ENCODE measurements at places on chromosomes 2 and 18.

GRCh38 chr2:96565111-96565510 lies 28.6 kb downstream of the ARID5A start:
- no peak for DNase-seq

GRCh38 chr2:226994775-226995174 lies 158.9 kb downstream of the RHBDD1 start:
- no peak for DNase-seq

DNA sequence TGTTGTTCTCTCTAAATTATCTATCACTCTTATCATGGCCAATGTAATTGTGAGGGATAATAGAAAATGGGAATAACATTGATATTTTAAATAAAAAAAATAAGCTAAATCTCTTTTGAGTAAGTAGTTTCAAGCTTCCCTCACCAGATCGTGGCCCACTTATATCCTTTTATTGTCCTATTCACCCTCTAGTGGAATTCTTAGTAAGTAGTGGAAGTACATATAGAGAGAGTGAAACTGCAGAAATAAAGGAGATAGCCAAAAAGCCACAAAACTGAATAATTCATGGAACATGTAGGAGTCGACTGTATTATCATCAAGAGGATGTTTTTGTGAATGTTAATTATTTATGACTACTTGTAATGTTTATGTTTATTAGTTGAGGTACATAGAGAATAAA lies 66.1 kb upstream of the DTNA start:
- no peak for DNase-seq

- no peak for DNase-seq
Observed at GRCh38 chr18:76384114-76384790, 110.8 kb downstream of the ZNF516 start.

- peak; percentile 55 for DNase-seq
Observed at GRCh38 chr2:98460573-98461497, 16.2 kb downstream of the INPP4A start.

DNA sequence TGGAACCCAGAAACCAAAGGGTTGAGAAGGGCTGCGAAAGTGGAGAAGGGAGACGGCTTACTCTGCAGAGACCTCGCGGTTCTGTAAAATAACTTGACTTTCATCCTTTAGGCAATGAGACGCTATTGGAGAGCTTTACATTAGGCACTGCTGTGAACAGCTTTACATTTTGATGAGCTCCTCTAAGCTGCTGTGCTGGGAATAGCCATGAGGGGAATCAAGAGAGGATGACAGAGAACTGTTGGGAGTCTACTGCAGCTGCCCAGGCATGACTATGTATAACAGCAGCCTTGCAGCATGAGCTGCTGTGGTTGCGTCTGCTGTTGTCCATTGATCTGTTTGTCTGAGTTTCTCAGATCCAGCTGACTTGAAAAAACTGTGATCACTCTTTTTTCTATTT lies 310.8 kb upstream of the MAP2 start:
- DNase-seq = no peak

DNA sequence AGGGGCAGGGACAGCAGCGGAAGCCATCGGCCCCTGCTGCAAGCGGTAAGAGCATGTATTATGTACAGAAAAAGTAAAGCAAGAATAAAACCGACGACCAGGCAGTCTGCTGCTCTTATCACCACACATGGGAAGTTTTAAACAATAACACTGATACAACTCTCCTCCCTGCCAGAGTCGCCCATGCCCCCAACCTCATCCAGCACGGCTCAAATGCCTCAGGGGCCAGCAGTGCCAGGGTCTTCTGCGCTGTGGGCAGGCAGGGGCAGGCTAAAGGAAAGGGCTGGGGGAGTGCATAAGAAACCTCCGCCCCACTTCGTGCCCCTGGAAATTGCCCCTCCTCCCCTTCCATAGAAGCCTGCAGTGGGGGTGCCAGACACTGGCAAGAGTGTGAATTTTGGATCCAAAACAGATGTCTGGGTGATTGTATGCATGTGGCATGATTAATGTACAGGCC lies 10.1 kb downstream of the TEX51 start:
- DNase-seq = no peak

GRCh38 chr18:42996824-42997223 lies 118.7 kb downstream of the RIT2 start:
- DNase-seq = no peak

- no peak for DNase-seq
Observed at GRCh38 chr2:3986063-3986462, 282.7 kb downstream of the DCDC2C start.

GRCh38 chr2:134466141-134466540 lies 212.3 kb downstream of the MGAT5 start:
- no peak for DNase-seq

DNA sequence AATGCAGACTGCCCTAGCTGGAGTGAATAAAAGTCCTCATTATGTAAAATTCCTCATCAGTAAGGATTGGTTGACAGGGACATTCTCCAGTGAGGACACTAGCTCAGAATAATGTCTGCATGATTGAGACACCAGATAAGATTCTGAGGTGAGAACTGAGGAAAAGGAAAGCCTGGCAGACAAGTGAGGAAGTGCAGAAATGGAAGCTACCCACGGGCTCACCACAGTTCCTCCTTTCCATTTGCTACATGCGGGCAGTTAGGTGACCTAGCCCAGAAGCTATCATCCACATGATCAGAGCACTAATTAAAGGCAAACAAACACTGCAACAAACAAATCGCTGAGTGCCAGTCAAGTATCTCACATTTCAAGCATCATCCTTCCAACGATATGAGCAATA lies 27.7 kb downstream of the NETO1 start:
- no peak for DNase-seq

DNA sequence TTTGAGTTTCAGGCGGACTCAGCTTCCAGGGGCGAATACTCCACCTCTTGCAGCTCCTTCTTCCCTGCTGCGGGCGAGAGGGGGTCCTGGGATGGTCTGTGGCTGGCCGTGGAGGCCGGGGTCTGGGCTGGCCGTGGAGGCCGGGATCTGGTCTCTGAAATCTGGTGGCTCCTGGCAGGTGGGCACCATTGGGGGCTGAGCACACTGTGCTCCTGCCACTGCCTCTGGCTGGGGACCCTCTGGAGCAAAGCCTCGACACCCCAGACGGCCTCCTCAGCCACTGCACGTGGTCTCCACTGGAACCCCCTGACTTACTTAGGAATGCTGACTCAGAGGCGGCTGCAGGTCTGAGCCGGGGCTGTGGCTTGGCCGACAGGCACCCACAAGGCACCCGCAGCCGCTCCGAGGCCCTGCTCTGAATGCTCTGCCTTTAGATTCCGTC lies 100.1 kb upstream of the ALKAL2 start:
- no peak for DNase-seq

DNA sequence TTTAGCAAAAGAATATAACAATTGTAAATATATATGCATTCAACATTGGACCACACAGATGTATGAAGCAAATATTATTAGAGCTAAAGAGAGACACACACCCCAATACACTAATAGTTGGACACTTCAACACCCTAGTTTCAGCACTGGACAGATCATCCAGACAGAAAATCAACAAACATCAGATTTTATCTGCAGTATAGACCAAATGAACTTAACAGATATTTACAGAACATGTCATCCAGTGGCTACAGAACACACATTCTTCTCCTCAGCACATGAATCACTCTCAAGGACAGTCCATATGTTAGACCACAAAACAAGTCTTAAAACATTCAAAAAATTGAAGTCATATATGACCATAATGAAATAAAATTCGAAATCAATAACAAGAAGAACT lies 22.1 kb upstream of the EVA1A start:
- no peak for DNase-seq

DNA sequence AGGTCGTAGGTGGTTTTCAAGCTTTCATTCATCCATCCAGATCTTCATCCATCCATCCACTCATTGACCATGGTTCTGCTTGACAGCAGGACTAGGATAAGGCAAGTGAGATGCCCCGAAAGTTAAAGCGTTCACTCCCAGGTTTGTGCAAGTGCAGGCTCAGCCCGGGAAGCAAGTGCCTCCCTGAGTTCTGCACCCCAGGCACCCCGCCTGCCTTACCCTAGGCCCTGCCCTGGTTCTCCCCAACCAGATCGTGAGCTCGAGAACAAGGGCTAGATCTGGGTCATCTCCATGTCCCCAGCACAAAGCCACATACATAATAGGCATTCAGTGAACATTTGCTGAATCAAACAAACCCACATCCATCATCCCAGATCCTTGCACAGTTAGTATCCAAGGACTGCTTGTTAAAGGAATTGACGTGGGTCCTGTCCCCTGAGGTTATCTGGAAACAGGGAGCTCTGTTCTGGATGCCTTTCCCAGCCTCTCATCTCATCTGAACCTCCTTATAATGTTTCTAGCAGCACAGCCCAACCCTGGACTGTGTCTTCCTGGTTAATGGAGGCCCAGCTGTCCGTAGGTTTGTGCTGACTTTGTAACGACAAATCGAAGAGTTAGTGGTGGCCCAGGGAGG lies 116.1 kb upstream of the GPC1 start:
- no peak for DNase-seq

- no peak for DNase-seq
Observed at GRCh38 chr18:61198486-61198885, 134.7 kb upstream of the CDH20 start.

All from activated CD8-positive, alpha-beta memory T cell treated with anti-CD3 and anti-CD28 coated beads for 4 hours (primary cell).